CD4-positive, alpha-beta T cell treated with Interleukin-12 subunit alpha and Interleukin-12 subunit beta, for 1 hour (primary cell): ENCODE measurements at places on chromosomes 12 and 14.

GRCh38 chr14:34363733-34364134 lies 98.3 kb downstream of the SPTSSA start:
- DNase-seq, result no peak

- DNase-seq, result no peak
These were observed 3.9 kb downstream of the SNAPC1 start for GRCh38 chr14:61766151-61766550.

GRCh38 chr12:10967409-10967808 lies 19.3 kb downstream of the TAS2R50 start:
- DNase-seq, result no peak

GRCh38 chr14:22407033-22407432 lies 182.0 kb downstream of the DAD1 start:
- no peak for DNase-seq

- DNase-seq, result no peak
These were observed 207.0 kb downstream of the CALM1 start for GRCh38 chr14:90603841-90604240.
